NCI-H2029 (cell line): ENCODE measurements at places on chromosomes 16 and 17.

- no peak for DNase-seq
Observed at GRCh38 chr17:14201988-14202380, 34.7 kb downstream of the CDRT15 start.

DNA sequence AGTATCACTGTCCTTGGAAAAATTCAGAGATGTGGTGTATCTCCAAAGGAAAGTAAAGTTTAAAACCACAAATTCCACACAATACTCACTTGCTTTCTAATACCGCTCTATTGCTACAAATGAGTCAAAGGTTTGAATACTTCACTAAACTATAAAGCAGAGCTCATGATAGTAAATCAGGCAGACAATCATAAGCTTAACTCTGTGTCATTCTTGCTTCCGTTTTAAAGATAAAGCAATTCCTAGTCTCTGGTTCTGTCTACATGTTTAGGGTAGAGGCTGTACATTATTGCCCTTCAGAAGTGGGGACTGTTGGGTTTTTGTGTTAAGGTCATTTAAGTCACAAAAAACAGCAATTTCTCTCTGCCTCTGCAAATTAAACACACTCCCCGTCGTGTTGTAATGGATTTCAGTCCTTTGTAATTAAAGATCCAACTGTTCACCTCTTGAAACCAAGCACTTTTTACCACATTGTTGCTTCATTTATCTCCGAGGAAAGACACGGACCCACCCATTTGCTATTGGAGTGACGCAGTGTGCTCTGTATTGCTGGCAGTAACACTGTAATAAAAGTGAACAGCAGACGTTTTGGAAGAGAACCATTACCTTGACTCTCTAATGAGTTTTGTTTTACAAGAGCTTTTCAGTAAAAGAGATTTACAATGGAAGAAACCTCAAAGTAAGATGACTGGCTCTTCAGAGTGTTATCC, 83.1 kb upstream of the CNTNAP4 start:
- DNase-seq, result no peak

- DNase-seq, result no peak
Observed at GRCh38 chr17:33116021-33116551, 124.4 kb downstream of the SPACA3 start.

DNA sequence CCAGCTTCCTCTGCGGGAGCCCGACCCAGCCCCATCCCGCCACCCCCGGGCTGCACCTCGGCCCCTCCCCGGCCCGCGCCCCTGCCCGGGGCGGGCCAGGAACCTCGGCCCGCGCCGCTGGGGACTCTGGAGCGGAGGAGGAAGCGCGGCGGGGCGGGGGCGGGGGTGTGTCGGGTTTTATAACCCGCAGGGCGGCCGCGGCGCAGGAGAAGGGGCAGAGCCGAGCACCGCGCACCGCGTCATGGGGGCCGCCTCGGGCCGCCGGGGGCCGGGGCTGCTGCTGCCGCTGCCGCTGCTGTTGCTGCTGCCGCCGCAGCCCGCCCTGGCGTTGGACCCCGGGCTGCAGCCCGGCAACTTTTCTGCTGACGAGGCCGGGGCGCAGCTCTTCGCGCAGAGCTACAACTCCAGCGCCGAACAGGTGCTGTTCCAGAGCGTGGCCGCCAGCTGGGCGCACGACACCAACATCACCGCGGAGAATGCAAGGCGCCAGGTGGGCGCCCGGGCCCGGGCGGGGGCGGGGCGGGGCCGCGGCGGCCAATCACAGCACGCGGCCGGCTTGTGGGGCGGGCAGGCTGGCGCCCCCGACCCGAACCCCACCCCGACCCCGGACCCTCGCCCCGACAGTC, at the start of gene ACE:
TSS of gene ACE (plus strand) at position 208 of the 626 bp plus-strand sequence. CDS start at position 242, 34 bp downstream.
- DNase-seq, result peak; percentile 26

- no peak for DNase-seq
Observed at GRCh38 chr16:77657016-77657415, 65.3 kb upstream of the NUDT7 start.

DNA sequence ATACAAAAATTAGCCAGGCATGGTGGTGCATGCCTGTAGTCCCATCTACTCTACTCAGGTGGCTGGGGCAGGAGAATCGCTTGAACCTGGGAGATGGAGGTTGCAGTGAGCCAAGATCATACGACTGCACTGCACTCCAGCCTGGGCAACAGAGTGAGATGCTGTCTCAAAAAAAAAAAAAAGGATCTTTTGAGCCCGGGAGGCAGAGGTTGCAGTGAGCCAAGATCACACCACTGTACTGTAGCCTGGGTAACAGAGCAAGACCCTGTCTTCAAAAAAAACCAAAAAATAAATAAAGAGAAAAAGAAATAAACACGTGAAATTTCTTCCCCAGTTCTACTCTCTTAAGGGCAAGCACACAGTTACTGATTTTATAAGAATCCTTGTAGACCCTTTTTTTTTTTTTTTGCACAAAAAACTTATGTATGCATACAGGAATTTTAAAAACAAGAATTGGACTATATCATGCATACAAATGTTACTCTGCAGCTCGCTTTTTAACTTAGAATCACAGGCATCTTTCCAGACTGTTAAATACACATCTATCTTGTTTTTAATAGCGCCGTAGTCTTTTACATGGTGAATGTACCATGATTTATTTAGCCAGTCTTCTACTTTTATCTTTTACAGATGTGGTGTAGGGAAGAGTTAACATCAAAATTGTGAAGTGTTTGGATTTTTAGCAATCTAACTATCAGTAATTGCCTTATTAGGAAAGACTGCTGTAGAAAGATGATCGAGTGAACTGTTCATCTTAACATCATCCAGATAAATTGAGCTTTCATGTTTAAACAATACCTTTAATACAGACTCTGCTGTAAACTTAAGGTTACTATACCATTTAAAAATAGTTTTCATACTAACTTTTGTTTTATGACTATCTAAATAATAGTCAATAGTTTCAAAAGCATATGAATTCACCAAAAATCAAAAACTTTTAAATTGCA, 14.6 kb downstream of the CDH3 start:
- no peak for DNase-seq

GRCh38 chr16:4908854-4909401, 28.0 kb downstream of the PPL start:
- no peak for DNase-seq

DNA sequence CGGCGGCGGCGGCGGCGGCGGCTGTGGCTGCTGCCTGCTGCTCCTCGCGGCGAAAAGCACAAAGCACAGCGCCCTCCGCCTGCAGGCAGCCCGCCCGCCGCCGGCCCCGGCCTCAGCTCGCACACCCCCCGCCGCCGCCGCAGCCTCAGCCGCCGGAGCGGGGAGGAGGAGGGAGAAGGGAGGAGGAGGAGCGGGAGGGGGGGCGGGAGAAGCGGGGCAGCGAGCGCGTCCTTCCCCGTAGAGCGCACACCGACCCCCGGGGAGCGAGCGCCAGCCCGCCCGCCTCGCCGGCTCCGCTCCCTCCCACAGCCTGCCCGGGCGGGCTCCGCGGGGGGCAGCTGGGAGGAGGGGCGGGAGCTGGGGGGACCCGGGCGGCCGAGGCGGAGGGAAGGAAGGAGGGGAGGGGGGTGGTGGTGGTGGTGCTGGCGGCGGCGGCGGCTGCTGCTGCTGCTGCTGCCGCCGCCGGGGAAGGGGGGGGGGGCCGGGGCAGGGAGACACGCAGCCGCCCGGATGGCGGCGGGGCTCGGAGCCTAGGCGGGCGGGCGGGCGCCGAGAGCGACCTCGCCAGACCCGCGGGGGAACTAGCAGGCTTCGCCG, at the start of gene UBTF:
TSS of gene UBTF (minus strand) at position 60 of the 597 bp plus-strand sequence. CDS start 1,446 bp downstream, outside the sequence.
- DNase-seq, result peak; percentile 35

DNA sequence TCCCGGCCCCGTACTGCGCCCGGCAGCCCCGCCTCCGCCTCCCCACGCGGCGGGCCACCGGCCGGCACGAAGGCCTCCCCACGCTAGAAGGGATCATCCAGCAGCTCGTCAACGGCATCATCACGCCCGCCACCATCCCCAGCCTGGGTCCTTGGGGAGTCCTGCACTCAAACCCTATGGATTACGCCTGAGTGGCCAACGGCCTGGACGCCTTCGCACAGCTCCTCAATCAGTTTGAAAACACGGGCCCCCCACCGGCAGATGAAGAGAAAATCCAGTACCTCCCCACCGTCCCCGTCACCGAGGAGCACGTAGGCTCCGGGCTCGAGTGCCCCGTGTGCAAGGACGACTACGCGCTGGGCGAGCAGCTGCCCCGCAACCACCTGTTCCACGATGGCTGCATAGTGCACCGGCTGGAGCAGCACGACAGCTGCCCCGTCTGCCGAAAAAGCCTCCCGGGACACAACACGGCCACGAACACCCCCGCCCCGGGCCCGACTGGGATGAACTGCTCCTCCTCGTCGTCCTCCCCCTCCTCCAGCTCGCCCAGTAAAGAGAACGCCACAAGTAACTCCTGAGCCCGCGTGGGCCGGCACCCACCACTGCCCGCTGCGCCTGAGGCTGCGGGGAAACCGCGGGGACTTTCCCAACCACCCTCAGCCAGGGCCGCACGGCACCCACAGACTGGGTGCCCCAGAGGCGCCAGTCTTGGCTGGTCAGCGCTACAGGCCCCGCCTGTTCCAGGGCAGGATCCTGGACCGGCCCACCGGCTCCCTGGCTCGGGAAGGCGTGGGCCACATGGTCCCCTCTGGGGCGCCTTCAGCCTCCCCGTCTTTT, 39.0 kb upstream of the AKAP1 start:
- DNase-seq, result no peak

DNA sequence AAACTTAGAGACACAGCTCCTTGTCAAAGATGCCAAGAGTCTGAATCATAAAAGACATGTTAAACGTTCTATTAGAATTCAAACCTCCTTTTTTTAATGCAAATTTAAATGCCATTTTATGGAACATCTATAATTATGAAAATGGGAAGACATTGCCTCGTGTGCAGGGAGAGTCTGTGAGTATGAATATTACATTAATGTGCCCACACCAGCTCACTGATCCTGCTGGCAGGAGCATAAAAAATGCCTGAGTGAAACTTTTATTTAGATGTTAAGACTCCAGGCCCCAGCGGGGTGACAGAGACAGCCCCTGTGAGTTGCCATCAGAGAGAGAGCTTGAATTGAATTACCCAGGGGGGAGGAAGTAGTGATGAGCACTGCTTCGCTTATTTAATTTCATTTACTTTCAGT, 84.8 kb downstream of the SNX11 start:
- DNase-seq, result no peak

DNA sequence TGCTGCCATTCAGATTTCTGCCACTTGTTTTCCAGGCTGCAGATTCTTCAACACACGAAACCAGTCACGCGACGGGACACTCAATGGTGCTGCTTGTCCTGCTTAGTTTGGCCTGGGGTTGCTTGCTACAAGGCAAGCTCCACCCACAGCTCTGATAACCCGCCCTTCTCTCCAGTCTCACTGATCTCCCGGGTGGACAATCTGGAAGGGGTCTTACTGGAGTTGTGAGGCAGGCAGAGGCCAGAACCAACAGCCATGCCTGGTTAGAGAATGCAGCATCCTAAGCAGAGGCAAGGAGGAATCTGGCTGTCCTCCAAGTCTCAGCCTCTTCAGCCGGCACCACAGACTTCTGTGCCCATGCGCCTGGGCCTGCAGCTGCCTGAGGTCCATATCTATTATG, 119.1 kb downstream of the KCNJ12 start:
- DNase-seq, result no peak

DNA sequence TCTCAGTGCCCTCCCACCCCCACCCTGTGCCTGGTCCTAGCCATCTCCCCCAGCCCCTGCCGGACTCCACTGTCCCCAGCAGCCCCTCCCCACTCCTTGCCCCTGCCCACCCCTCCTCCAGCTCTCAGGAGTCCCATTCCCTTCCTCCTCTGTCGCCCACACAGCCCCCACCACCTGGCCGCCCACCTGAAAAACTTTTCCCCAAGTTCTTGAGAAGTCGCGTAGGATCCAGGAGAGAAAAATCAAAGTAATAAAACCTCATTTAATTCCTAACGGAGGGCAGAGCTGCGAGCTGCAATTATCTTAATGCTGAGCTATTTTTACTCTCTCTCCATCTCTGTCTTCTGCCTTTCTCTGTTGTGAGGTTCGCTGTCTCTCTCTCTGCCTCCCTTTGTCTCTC, 2.4 kb upstream of the PPP1R1B start:
- no peak for DNase-seq

DNA sequence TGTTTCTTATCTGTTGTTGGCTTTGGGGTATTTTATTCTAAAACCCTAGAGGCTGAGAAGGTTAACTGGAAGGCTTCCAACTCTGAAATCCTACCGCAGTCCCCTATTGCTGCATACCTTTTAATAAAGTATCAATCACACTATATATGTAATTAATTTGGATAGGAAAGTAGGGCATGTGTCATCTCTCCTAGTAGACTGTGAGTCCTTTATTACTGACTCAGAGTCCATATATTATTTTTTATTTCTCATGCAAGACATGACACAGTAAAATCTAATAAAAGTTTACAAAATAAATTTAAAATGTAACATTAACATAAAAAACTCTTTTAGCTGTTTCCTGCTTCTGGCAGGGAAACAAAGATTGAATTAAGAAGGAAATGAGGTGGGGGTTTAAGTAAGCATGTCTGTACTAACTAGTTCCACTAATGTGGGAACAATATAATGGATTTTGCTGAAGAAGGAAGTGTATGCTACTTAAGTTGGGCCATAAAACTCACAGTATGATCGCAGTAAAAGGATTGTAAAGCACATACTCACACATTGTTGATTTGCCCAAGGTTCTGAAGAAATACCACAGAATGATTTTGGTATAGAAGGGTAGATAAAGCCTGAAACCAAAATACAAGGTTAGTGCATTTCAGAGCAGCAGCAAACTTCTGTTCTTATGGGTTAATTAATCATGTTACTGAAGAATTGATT, 97.6 kb upstream of the HLF start:
- no peak for DNase-seq

DNA sequence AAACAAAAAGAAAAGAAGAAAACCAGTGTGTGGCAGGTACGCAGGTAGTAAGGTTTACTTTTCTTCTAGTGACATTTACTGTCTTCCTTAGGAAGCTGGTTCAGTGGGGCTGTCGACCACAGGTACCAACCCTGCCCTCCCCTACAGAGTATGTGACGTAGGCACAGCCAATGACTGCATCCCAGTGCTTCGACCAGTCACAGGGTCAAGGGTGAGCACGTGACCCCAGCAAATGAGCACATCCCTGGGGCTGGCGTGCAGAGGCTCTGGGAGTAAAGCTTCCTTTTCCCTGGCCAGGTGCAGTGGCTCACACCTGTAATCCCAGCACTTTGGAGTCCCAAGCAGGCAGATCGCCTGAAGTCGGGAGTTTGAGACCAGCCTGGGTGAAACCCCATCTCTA, 38.9 kb upstream of the PLCG2 start:
- no peak for DNase-seq

DNA sequence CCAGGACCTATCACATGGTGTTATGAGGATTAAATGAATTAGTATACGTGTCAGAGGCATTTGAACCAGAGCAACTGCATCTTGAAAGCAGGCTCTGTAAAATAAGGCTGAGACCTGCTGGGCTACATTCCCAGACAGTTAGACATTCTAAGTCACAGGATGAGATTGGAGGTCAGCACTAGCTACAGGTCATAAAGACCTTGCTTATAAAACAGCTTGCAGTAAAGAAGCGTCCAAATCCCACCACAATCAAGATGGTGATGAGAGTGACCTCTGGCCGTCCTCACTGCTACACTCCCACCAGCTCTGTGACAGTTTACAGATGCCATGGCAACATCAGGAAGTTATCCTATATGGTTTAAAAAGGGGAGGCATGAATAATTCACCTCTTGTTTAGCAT, 71.8 kb downstream of the IRF8 start:
- DNase-seq, result no peak

- peak; percentile 66 for DNase-seq
Observed at GRCh38 chr16:77211880-77212740, 12.9 kb downstream of the SYCE1L start.

GRCh38 chr17:57935833-57936807, 19.1 kb downstream of the CUEDC1 start:
- DNase-seq, result no peak
